Activated naive CD4-positive, alpha-beta T cell treated with anti-CD3 and anti-CD28 coated beads, Interleukin-2, amount 50 U/mL, for 72 hours (primary cell): ENCODE measurements at places on chromosomes 7 and 10. TPM values are rescaled to one million over a fixed set of nuclear protein-coding genes. Genes with fewer than 3 reads are reported as not detected.

DNA sequence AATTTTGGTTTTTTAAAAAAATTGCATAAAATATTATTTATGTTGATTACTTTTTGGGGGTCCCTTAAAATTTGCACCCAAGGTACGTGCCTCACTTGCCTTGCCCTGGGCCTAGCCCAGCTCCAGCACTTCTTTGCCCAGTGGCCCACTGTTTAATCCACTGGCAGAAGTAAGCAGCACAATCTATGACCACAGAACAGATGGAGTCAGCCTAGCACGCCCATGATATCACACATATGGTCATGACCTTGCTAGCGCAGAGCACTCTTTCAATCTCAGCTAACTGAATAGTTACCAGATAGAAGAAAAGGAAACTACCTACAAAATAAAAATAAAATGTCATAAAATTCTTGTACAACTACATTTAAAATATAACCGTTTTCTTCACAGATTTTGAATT lies 5.6 kb downstream of the OGA start:
- no peak for DNase-seq

- DNase-seq = no peak
Observed at GRCh38 chr10:3926675-3927525, 141.9 kb upstream of the KLF6 start.

- DNase-seq = no peak
Observed at GRCh38 chr10:45433716-45434469, 59.9 kb downstream of the ALOX5 start.

GRCh38 chr10:119801998-119802538 lies 70.6 kb downstream of the MCMBP start:
- no peak for DNase-seq

GRCh38 chr10:5071411-5072198 lies 22.6 kb upstream of the AKR1C3 start:
- DNase-seq = no peak

Gene PTF1A
- total RNA-seq = not detected

Gene TMEM229A
- not detected for total RNA-seq

Gene CDC123
- 127 TPM for total RNA-seq

Gene CRHR2
- total RNA-seq = not detected
